ENCODE measurements at places on chromosomes 11 and 22.

DNA sequence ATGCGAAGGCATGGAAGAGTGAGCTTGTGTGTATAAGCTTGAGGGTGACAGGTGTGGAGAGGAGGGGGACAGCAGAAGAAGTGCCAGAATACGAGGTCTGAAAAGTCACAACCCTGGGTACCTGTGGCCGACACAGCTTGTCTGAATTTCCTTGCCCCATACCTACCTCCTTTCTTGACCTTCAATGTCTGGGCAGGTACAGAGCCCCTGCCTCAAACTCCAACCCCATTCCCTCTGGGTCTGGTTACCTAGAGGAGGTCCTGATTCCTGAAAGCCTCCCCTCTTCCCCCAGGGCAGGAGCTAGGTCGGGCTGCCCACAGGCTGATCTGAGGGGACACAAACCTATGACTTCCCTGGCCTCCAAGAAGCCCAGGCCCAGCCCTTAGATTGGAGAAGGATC lies 36.6 kb upstream of the FCHSD2 start:
- DNase-seq, result no peak

- peak; percentile 35 for DNase-seq
These were observed 13.5 kb downstream of the PCSK7 start for GRCh38 chr11:117218133-117218915.

GRCh38 chr11:9847636-9848035 lies 183.8 kb downstream of the SWAP70 start:
- DNase-seq, result peak; percentile 75

DNA sequence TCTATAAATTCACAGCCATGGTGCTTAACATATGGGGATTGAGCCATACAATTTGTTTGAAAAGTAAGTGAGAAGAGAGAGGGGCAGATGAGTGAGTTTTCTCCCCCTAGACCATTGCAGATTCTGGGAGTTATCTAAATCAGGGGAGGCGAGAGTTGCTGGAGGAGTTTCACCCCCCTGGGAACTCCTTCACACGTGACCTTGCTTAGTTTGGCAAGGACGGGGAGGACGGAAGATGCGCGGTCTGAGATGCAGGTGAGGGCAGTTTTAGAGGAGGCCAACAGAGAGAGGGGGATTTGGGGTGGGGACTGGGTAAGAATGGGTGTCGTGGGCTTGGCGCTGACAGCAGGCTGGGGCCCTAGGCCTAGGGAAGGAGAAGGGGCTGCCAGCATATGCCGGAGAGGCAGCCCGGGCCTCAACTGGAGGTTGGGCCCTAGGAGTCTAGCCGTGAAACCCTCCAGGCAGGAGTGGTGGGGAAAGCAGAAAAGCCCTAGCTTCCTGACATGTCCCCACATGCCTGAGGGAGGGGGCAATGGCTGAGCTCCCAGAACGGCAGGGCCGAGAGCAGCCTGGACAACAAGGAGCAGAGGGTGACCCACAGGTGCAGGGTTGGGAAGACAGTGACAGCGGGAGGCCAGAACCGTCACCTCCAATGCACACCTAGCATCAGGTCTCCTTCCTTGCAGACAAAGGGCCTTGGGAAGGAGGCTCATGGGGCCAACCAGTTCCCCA lies 63.9 kb downstream of the ELFN2 start:
- no peak for DNase-seq

GRCh38 chr11:57095417-57095816 lies 86.3 kb upstream of the LRRC55 start:
- DNase-seq, result no peak

GRCh38 chr22:44330744-44331660 lies 18.3 kb upstream of the SHISAL1 start:
- no peak for DNase-seq

GRCh38 chr11:75514596-75514995 lies 11.1 kb downstream of the GDPD5 start:
- DNase-seq, result no peak

GRCh38 chr11:62646825-62647608 lies 604 bp upstream of the GANAB start:
- no peak for DNase-seq

GRCh38 chr11:77262803-77263202 lies 38.7 kb downstream of the GDPD4 start:
- DNase-seq, result no peak

DNA sequence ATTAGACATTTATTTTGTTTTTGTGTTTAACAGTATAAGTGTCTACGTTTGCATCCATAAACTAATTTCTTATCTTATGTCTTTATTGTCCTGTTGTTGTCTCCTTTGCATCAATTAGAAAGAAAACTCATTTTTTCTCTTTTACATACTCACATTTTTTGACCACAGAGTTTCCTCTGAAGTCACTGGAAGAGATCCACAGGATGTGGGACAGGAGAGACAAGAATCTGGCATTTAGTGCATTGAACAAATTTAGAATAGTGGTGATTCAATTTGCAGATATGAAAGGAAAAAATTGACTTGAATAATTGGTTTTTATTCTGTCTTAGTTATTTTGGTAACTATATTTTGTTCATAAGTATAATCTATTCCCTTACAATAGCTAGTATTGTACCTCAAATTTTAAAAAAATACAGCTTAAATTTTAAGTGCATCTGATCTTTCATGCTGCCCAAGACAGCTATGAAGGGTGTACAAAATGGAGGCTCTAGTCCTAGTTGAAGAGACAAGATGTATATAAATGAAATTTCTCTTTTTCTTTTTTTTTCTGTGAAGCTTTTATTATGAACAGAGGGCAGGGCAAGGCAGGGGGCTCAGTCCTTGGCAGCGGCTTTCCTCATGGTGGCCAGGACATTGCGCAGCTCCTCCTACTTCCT lies 24.4 kb downstream of the HORMAD2 start:
- peak; percentile 14 for DNase-seq

Measured in fibroblast of mammary gland (primary cell).